ENCODE measurements at places on chromosomes 2 and 18.

- DNase-seq, result no peak
Measured at GRCh38 chr2:233823731-233824121, 30.6 kb downstream of the HJURP start.

GRCh38 chr18:49277395-49278036 is 182.9 kb downstream of the DYM start:
- DNase-seq, result no peak

GRCh38 chr2:240968731-240969624 is 29.4 kb upstream of the SNED1 start:
- no peak for DNase-seq

- DNase-seq, result no peak
Measured at GRCh38 chr18:32383050-32383819, 87.4 kb downstream of the GAREM1 start.

GRCh38 chr2:29455200-29455860 is 340.1 kb downstream of the CLIP4 start:
- DNase-seq, result no peak

- DNase-seq, result no peak
Measured at GRCh38 chr2:46077522-46078107, 219.6 kb upstream of the EPAS1 start.

GRCh38 chr2:7407001-7407400 is 489.8 kb downstream of the RNF144A start:
- DNase-seq, result no peak

- DNase-seq, result no peak
Measured at GRCh38 chr2:238816291-238816690, 31.6 kb upstream of the TWIST2 start.

DNA sequence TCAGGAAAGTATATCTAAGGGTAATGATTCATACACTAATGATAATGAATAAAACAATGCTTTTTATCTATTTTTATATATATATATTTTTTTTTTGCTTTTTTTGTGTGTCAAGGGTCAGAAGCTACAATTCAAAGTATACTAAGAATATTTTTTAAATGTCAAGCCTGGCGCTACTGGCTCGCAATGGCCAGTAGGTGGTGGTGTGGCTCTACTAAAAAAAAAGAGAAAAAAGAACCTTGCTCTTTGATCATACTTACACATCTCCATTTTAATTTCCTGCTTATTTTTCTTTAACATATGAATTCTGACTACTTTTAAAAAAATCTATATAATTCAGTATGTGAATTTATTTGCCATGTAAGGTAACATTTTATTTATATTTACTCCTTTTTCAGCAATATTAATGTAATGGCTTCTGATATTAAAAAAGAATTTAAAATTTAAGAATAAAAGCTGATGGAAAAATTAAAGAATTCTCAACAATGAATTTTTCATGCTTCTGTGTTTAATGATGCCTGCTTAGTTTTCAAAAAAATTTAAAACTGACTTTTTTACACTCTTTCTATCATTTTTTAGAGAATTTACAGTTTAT is 232.9 kb downstream of the GULP1 start:
- no peak for DNase-seq

GRCh38 chr18:69035756-69036155 is 237.9 kb downstream of the CCDC102B start:
- no peak for DNase-seq

DNA sequence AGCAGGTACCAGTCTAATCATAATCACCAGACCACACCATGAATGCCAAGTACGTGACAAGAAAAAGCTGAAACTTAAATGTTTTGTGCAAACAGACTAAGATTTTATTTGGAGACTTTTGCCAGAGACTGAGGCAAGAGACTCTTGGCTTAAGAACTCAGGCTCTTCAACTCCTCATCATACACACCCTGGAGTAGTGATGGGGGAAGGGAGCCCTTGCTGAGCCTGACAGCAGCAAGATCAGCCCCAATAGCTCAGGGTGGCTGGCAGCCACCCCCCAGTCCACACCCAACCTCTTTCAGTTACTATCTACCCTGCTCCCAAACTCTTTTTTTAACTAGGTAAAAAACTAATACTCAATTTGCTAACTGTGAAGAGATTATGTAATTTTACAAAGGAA is 114.8 kb downstream of the CCBE1 start:
- no peak for DNase-seq

GRCh38 chr2:208024091-208024490 is 1.2 kb downstream of the PLEKHM3 start:
- no peak for DNase-seq

DNA sequence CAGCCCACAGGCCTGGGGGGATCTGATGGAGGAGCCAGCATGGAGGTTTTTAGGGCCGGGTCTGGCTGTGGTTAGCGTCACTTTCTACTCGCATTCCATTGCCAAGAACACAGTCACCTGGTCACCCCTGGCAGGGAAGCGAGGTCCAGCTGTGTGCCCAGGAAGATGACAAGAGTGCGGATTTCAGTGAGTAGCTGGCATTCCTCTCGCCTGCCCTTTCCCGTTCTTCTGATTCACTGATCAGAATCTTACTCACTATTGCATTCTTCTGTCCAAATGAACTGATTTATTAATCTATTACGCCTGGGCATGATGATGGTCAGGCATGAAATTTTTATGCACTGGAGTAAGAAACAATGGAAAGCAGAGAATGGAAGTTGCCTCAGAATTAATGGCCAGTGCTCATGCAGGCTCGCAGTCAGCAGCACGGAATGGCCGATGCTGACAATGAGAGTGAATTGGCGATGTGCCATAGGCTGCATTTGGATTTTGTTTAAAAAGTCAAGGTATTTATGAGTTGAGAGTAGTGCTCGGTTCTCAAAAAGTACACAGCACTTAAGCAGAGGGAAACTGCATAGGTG is 76.4 kb upstream of the MGAT5 start:
- DNase-seq, result no peak

DNA sequence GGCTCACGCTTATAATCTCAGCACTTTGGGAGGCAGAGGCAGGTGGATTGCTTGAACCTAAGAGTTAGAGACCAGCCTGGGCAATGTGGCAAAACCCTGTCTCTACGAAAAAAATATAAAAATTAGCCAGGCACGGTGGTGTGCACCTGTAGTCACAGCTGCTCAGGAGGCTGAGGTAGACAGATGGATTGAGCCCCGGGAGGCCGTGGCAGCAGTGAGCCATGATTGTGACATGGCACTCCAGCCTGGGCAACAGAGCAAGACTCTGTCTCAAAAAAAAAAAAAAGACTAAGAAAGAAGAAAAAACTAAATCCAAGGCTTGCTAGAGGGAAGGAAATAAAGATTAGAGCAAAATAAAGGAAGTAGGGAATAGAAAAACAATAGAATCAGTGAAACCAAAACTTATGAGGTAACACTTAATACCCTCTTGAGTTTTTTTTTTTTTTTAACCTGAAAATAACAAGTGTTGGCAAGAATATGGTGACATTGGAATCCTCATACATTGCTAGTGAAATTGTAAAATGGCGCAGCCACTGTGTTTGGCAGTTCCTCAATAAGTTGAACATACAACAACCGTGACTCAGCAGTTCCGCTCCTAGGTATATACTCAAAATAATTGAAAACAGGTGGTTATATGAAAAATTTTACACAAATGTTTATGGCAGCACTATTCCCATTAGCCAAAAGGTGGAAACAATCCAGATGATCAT is 85.2 kb downstream of the EML4 start:
- DNase-seq, result no peak

DNA sequence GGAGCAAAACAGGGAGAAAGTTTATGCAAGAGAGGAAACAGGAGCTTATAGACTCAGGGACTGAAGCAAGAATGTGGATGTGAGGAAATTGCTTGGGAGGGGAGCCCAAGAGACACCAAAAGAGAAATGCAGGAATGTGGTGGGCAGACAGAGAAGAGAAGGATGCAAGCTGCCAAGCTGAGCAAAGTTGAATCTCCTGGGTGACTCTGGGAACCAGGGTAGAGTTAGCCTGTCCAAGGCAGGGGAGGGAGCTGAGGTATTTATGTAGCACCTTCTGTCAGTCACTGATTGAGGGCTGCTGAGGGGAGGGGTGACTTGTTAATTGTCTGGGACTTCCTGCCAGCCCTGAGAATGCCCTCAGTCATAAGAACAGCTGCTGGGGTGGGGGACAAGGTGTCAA is 464.3 kb downstream of the NBAS start:
- DNase-seq, result no peak

DNA sequence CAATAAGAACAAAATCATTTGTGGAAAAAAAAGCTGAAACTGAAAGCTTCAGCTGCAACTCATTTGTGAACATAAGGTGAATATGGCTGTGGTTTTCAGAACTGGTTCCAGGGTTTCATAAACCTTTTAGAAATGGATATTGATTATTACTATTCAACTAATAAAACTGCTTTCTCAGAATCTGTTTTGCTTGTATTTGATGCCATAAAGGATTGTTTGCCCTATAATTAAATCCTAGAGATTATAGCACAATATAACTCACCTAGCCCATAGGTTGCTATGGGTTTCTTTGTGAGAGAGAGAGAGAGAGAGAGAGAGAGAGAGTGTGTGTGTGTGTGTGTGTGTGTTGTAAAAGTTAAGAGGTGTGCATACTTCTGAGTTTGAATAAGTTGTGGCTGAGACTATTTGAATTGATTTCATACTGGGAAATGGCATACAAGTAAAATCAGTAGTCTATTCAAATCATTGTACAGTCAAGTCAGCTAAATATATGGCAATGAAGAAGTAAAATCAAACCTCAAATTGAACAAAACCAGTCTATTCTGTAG is 339.2 kb downstream of the ARHGAP15 start:
- DNase-seq, result no peak

DNA sequence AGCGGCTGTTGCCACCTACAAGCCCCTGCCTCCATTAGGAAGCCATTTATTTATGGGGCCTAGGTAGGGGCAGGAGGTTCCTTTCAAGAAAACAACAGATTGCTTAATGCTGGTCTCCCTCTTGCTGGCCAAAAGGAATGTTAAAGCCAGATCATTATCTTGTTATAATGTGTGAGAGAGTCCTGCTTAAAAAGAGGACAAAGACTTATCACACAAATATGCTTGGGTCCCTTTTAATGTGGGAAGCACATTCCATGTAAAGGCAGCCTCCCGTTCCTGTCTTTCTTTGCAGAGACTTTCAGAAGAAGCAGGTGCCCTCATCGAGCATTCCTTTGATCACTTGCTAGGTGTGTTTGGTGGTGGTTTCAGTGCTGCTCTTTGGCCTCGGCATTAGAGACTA is 76.4 kb downstream of the AGAP1 start:
- DNase-seq, result no peak

DNA sequence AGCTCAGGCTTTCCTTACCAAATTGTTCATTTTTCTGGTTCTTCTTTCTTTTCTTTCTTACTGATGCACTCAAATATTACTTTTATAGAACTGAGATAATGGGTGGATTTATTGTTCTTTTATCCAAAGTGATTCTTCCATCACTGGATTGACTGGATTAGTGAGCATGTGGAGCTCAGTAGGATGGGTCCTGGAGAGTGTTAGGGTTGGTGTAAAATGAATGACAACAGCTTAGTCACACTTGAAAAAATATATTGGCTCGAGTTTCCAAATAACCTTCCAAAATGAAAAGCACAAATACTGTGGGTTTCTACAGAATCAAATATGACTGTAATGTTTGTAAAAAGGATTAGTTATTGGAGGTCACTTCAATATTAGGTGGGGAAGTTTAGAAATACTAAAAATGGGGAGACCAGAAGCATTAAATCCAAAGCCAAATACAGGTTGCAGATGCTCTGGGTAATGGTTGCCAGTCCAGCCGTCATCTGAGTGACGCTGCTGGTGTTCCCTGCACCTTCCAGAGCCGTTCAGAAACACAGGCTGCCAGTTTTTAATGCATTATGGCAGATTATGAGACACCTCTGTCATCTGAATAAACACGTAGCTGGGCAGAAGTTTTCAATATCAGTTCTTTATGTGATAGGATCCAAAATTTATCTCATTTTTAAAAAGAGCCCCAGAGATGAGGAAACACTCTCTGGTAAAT is 294.8 kb upstream of the NRP2 start:
- no peak for DNase-seq

GRCh38 chr2:219423652-219424377 is 5.6 kb downstream of the DES start:
- DNase-seq, result no peak

DNA sequence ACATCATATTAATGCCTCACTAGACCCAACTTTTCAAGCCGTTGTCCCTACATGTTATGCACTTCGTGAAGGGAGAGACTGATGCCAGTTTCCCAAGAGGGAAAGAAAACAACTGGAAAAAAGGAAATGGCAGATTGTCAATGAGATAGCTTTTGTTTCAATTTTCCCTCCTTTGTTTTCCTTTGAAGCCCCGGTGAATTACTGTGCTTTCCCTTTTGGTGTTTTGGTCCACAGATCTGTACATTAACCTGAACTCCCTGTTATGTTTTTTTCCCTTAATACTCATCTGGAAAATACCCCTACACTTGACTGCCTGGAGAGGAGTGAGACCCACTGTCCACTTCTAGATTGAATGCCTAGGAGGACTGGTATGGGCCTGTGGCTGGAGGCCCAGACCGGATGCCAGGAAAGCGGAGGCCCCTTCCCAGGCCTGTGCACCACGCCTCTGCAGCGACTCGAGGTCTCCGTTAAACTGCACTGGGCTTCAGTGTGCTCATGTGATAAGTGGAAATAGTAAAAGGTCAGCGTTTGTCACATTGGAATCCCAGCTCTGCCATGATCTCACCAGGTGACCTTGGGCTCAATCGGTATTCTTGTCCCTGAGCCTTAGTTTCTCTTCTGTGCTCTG is 106.4 kb downstream of the GATA6 start:
- no peak for DNase-seq
